ENCODE measurements at places on chromosomes 5 and 9.

- no peak overlapping the region for H3K27ac ChIP-seq
- H3K4me3 ChIP-seq = no peak overlapping the region
- H3K4me1 ChIP-seq = no peaks in the 10 kb centered on the region
Observed at GRCh38 chr5:149599375-149599774, 18.1 kb downstream of the ARHGEF37 start.

DNA sequence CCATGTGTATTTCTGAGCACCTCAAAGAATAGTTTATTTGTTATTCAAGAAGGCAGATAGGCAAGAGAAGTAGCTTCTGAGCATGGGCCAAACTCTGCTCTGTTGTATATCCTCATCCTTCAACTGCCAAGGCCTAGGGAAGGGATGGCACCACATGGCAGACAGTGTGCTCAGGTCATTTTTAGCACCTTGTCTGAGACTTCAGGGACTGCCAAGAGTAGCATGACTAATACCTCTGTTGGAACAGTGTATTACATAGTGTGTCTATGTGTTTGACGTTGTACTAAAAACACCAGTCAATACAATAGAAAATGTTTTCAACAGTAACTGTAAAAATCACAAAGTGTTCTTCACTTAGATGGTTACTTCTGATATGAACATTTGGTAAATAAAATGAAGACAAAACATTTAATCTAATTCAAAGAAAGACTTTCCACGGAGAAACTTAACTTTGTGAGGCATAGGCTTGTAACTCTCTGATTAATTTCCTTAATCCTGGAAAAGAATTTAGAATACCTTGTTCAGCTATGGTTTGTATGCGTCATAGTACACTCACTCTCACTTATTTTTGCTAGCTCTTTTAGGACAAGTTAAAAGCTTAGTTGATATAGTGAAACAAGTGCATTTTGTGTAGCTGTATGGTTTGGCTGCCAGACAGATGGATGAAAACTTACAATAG lies 318.4 kb upstream of the RIOK2 start:
- no peak overlapping the region for H3K4me3 ChIP-seq
- H3K36me3 ChIP-seq = no peaks in the 10 kb centered on the region
- H3K4me1 ChIP-seq = no peaks in the 10 kb centered on the region

GRCh38 chr5:177382423-177383029 lies 1.7 kb upstream of the SLC34A1 start:
- H3K4me1 ChIP-seq = peaks cover 32% of the 10 kb centered on the region
- H3K27me3 ChIP-seq = no peaks in the 10 kb centered on the region
- H3K4me3 ChIP-seq = no peak overlapping the region
- no peak for DNase-seq
- no peak overlapping the region for H3K27ac ChIP-seq
- H3K36me3 ChIP-seq = no peaks in the 10 kb centered on the region

- H3K4me3 ChIP-seq = no peak overlapping the region
- no peak for DNase-seq
- no peak overlapping the region for H3K27ac ChIP-seq
- no peaks in the 10 kb centered on the region for H3K4me1 ChIP-seq
Observed at GRCh38 chr5:147880487-147880886, 2.0 kb downstream of the SCGB3A2 start.

GRCh38 chr9:104961238-104961637 lies 33.3 kb upstream of the ABCA1 start:
- no peaks in the 10 kb centered on the region for H3K36me3 ChIP-seq
- DNase-seq = peak; percentile 74
- H3K27me3 ChIP-seq = peaks cover 9% of the 10 kb centered on the region

GRCh38 chr9:97753975-97754374 lies 56.8 kb upstream of the XPA start:
- no peaks in the 10 kb centered on the region for H3K4me1 ChIP-seq
- H3K27me3 ChIP-seq = peaks cover 28% of the 10 kb centered on the region
- peak; percentile 8 for DNase-seq
- H3K27ac ChIP-seq = no peak overlapping the region
- H3K36me3 ChIP-seq = no peaks in the 10 kb centered on the region
